ENCODE measurements at places on chromosomes 13 and 19. TPM values are rescaled to one million over a fixed set of nuclear protein-coding genes. Genes with fewer than 3 reads are reported as not detected.

ZNF382 gene
- 6.9 TPM for total RNA-seq

EBI3 gene
- total RNA-seq: 6.7 TPM

DLEU7 gene
- total RNA-seq: 6.7 TPM

KLK15 gene
- not detected for total RNA-seq

TMEM259 gene
- 300 TPM for total RNA-seq

GRCh38 chr19:48524732-48525131 lies 13.1 kb upstream of the LMTK3 start:
- no peak overlapping the region for H3K27ac ChIP-seq
- DNase-seq: no peak
- H3K4me3 ChIP-seq: no peak overlapping the region
- H3K36me3 ChIP-seq: no peaks in the 10 kb centered on the region
- no peaks in the 10 kb centered on the region for H3K4me1 ChIP-seq

DNA sequence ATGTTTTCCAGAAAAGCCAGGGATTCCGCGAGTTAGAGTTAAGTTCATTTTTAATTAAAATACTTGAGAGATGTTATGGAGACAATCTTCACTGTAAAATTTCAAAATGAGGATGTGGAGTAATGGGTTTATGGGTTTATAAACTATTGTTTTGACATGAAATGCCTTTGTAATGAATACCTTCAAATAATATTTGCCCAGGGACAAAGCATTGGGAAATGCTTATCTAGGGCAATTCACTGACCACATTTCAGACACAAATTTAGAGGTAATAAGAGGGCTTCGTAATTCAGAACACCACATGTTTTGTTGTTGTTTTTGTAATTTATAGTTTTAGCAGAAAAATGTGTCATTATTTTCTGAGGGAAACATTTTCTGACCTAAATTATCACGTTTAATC lies 241.1 kb upstream of the ATXN8OS start:
- DNase-seq: no peak
- no peaks in the 10 kb centered on the region for H3K4me1 ChIP-seq
- H3K27me3 ChIP-seq: no peaks in the 10 kb centered on the region
- H3K27ac ChIP-seq: no peak overlapping the region
- no peak overlapping the region for H3K4me3 ChIP-seq

DNA sequence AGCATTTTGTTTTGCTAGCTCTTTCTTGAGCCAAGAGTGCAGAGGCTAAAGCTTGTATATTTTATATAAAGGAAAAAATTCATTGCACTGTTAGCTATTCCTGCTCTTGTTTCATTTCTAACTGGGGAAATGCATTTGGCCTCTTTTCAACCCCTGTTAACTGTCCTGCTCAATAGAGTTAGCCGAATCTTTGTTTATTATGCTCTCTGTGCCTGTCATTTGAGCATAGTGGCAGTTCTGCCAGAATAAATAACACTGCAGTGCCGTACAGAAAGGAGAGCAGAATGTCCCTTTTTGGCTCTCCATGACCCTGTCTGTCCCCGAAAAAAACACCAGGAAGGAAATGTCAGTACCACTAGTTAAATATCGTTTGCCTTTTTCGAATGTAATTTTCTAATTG lies 350.8 kb downstream of the MYO16 start:
- DNase-seq: no peak
- no peaks in the 10 kb centered on the region for H3K27me3 ChIP-seq
- H3K27ac ChIP-seq: peak overlapping the region; percentile 51
- no peaks in the 10 kb centered on the region for H3K36me3 ChIP-seq
- no peak overlapping the region for H3K4me3 ChIP-seq
- no peaks in the 10 kb centered on the region for H3K4me1 ChIP-seq

DNA sequence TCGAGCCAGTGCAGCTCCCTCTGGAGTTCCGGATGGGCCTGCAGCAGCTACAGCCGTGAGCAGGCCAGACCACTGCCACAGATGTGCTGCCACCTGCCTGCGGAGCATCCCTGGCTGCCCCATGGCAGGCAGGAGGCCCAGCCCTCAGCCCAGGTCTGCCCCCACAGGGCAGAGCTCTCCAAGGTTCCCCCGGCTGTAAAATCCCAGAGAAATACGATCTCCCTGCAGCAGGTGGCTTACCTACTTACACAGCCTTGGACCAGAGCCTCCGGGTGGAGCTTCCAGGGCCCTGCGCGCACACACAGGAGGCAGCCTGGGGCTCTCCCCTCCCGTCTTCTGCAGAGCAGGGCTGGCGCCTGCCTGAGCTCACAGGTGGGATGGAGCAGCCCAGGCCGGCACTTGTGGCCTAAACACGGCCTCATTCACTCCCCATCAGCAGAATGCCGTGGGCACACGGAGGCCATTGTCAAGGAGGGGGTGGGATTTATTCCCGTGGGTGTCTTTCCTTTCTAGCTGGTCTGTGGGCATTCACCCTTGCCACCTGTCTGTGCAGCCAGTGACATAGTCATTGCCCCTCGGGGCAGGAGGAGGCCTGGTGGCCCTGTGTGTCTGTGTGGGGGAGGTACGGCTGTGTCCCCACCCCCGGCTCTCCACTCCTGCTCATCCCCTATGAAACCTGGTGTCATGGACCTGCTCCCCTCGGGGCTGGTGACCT lies 118.0 kb downstream of the KDM4B start:
- H3K36me3 ChIP-seq: no peaks in the 10 kb centered on the region
- H3K4me1 ChIP-seq: no peaks in the 10 kb centered on the region
- no peak overlapping the region for H3K27ac ChIP-seq
- no peaks in the 10 kb centered on the region for H3K27me3 ChIP-seq
- H3K4me3 ChIP-seq: no peak overlapping the region

GRCh38 chr19:35419046-35419445 lies 29.0 kb upstream of the FFAR2 start:
- no peak for DNase-seq
- H3K4me3 ChIP-seq: no peak overlapping the region
- H3K4me1 ChIP-seq: no peaks in the 10 kb centered on the region
- H3K27ac ChIP-seq: no peak overlapping the region
- H3K27me3 ChIP-seq: no peaks in the 10 kb centered on the region

DNA sequence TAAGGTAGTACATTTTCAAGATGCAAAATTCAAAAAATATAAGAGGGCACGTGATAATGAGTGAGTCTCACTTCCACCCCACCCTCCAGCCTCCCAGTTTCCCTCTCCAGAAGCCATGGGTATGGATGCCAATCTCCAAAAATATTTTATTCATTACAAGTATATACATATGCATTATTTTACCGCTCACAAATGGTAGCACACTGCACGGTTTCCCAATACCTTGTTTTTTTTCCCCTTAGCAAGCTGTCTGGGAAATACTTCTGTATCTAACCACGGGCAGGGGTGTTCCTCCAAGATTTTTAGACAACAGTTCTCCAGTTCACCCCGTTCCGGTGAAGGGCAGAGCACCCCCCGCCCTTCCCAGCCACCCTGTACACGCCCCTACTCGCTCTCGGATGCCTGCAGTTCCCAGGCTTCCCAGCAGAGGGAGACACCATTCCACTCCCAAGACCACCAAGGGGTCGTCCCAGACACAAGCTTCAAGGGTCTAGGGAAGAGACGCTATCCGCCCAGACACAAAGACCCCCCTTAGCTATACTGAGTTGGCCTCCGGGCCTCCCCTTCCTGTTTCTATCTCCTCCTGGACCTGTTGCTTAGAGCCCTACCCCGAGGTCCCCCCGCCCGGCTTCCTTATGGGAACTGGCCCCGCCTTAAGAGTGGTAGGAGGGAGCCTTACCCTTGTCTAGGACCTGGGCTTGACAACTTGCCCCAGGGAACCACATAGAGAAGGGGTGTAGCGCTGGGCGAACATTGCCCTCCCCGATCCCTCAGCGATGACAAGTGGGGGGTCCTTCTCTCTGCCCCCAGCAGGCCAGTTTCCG lies 1.1 kb upstream of the FXYD3 start:
- DNase-seq: peak; percentile 93
- H3K4me3 ChIP-seq: peak overlapping the region; percentile 32
- peak overlapping the region; percentile 83 for H3K27ac ChIP-seq
- no peaks in the 10 kb centered on the region for H3K27me3 ChIP-seq
